Activated CD4-positive, alpha-beta T cell treated with anti-CD3 and anti-CD28 coated beads, Interleukin-2, amount 50 U/mL, for 4 hours (primary cell): ENCODE measurements at places on chromosomes 7 and 10.
A peak's percentile ranks its signal among the peaks of the same experiment; 100 is the strongest.

GRCh38 chr7:13641714-13642113, 347.8 kb downstream of the ETV1 start:
- DNase-seq = no peak

DNA sequence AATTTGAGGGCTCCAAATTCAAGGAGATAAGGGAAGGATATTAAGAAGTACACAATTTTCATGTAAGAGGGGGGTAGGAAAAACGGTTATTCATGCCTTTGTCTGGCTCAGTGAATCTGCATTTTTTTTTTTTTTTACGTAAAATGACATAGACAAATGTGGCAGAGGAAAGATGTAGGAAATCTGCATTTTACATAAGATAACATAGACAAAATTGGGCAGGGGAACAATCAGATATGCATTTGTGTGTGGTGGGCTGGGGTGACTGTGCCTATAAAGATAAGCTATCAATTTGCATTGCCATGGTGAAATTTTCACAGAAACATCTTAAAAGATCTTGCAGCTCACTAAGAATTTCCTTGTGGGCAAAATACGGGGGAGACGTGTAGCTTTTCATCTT, 92.7 kb upstream of the GPR141 start:
- no peak for DNase-seq

DNA sequence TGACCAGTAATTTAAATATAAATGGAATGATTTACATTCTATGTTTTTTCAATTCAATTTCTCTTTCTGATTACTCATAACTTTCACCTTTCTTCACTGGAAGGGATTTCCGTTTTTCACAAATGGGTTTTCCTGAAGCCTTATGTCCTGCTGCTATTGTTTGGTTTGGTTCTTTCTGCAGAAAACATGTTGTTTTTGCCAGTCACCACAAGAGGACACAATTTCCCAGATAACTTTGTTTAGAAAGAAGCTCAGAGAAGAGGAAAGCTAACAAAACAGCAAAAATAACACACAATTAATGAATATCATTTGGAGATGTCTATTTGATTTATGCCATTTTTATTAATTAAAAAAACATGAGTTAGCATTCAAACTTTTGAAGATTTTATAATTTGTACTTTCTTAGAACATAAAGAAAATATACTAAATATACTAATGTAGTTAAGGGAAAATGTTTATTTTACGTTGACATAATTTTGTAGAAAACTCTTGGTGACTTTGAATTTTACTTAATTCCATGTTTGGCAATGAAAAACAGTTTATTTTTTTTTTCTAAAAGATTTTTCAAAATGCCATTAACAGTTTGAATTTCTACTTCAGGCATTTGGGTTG, 4.6 kb upstream of the TWIST1 start:
- no peak for DNase-seq

GRCh38 chr10:61869774-61870525, 31.5 kb upstream of the ARID5B start:
- no peak for DNase-seq

DNA sequence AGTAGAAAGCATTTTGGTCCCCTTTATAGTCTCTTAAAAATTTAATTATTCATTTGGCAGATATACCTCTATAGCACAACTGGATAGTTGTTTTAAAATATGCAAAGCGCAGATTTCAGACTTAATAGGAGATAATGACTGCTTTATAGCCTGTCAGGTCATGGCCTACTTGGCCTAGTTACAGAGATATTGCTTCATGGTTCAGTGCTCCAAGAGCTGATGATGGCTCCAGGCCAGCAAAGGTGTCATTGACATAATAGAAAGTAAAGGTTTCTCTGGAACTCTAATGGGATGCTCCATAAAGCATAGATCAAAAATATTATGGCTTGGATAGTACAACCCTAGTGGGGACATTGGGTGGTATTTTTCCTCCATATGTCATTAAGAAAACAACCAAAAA, 285.7 kb downstream of the NXPH1 start:
- no peak for DNase-seq

DNA sequence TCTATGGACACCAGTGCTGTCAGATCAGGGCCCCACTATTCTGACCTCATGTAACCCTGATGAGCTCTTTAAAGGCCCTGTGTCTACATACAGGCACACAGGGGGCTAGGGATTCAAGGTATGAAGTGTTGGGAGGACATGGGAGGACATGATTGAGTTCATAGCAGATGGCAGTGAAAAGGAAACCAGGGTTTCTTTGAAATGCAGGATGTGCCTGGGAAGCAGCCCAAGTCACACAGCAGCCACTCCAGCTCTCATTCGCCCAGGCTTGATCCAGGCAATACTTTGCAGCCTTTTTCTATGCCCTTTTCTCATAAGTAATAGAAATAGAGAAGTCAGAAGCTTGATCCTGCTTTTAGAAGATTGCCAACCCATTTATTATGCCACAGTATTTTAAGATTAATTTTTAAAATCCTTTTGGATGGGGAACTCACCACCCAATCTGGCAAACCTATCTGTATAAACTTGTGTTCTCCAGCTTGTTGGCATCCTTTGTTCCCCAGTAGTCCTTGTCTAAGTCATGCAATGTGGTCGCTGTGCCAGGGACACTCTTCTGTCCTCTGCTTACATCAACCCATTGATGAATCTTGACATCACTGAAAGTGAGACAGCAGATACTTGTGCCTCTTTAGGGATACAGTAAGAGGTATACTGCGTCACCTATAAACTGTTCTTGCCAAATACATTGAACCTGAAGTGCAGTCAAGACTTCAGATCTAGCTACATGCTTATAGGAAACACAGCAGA, 95.0 kb downstream of the TAF3 start:
- no peak for DNase-seq

DNA sequence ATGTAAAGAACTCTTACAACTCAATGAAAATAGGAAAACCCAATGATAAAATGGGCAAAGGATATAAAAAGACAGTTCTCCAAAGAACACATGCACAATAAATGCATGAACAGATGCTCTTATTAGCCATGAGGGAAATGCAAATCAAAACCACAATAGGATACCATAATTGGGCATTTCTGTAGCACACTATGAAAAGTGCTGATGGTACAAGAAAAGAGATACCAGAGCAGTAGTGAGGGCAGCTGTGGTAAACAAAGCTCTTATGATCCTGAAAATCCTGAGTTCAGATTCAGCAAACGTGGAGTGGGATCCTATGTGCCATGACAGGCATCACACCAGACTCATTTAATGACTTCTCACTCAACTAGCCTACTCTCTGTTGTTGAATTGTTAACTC, 96.7 kb upstream of the SLC25A13 start:
- DNase-seq = no peak

- no peak for DNase-seq
These were observed 26.9 kb downstream of the SFXN4 start for GRCh38 chr10:119138346-119139306.

GRCh38 chr7:101985057-101985902, 167.9 kb downstream of the CUX1 start:
- no peak for DNase-seq

- no peak for DNase-seq
These were observed 767 bp downstream of the EIF4EBP2 start for GRCh38 chr10:70404787-70405036.

GRCh38 chr7:1120791-1121190, 32.9 kb downstream of the GPER1 start:
- DNase-seq = no peak

DNA sequence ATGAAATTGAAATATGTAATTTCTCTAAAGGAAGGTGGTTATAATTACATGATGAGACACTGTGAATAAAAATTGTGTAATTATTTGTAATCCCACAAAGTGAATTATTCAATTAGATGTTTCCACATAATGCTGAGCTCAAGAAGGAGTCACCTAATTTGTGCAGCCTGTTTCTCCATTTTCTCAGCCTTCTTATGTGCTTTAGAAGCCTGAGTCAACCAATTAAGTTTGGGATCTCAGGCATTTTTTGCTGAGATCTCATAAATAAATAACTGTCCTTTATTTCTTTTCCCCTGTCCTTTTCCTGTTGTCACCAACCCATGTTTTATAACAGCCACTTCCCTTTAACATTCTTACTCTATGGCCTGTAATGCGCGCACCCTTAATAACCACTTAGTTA, 506.5 kb upstream of the SEMA3D start:
- DNase-seq = no peak

DNA sequence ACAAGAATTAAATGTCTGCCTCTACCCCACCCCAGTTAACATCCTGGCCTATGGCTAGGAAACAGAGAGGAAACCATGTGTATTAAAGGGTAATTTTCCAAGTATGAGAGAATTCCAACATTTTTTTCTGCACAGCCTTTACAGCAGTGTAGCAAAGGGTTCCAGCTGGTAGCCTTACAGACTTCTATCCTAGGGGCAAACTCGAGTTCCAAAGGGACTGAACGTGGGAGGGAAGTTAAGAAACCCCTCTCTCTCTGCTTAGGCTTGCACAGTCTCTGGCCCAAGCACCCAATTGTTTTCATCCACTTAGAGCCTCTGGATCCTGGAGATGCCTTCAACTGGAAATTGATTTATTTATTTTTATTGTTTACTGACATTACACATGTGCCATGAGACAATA, 60.3 kb downstream of the SLC16A12 start:
- no peak for DNase-seq

- DNase-seq = no peak
These were observed 6.8 kb upstream of the MAPK8 start for GRCh38 chr10:48299692-48300091.

- DNase-seq = peak; percentile 70
These were observed 11.3 kb upstream of the INMT start for GRCh38 chr7:30740417-30741181.

DNA sequence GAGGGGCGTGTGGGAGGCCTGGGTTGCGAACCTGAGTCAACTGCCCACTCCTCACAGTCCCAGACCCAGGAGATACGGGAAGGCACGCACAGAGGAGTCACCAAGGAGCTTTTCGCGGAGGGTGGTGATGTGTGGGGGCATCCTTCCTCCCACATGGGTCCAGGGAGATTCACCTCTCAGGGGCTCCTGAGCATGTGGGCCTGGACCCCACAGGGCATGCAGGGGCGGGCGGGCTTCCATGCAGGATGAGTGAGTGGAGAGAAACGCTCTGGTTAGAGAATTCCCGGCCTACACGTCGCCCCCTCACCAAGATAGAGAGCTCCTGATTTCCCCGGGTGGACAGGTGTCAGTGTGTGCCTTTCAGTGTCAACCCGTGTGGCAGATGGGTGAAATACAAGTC, 641.7 kb upstream of the FZD8 start:
- no peak for DNase-seq

- DNase-seq = no peak
These were observed 62.8 kb downstream of the ARMH3 start for GRCh38 chr10:101993221-101993620.

GRCh38 chr7:40316176-40316575, 181.4 kb downstream of the SUGCT start:
- DNase-seq = no peak

DNA sequence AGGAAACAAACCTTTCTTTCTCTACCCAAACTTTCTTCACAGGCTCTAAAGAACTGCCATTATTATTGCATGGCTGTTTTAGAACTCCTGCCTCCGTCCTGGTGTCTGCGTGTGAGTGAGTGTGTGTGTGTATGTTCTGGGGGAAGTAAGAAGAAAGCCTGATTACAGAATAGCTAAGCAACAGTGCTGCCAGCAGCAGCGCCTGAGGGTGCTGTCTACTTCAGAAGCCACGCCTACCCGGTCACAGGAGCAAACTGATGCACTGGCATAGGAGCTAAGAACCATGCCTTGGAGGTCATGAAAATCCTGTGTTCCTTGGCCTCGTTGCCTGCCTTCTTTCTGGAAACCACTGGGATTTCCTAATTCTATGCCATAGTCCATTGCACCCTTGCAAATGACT, 25.2 kb downstream of the LIPK start:
- DNase-seq = no peak

- no peak for DNase-seq
These were observed 59.1 kb upstream of the COL1A2 start for GRCh38 chr7:94335586-94335985.

DNA sequence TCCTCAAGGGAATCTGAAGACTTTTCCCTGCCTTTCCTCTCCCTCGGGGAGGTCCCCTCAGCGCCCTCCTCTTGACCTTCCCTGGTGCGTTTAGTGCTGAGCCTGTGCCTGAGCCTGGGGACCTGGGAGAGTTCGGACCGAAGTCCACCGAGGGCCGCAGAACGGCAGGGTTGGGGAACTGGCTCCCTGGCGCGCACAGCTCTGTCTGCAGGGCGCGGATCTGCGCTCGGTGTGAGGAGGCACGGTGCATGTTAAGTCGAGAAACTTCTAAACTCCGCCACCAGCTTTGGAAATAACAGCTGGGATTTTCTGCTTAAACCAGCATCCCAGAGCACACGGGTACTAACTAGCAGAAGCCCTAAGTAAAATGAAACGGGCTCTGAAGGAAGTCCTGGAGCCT, 44.2 kb upstream of the SLC29A4 start:
- no peak for DNase-seq
